NCI-H524 treated with DMSO at 0.1 percent for 48 hours (cell line): ENCODE measurements at places on chromosomes 7 and 10.

DNA sequence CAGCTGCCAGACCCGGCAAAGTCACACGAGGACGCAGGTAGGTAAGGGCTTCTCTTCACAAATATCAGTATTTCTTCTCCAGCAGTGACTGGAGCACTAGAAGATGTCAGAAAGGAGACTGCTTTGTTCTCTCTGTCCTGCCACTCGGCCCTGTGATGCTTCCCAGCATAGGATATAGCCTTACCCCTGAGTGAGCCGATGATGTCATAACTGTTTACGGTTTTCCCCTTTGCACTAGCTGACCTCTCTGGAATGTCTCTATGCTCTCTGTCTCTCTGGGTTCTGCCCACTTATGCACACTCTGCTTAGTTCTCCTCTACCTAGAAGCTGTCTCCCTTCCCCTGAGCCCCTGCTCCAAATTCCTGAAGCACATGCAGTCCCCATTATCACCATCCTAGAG is 167.5 kb upstream of the PODXL start:
- DNase-seq: no peak

DNA sequence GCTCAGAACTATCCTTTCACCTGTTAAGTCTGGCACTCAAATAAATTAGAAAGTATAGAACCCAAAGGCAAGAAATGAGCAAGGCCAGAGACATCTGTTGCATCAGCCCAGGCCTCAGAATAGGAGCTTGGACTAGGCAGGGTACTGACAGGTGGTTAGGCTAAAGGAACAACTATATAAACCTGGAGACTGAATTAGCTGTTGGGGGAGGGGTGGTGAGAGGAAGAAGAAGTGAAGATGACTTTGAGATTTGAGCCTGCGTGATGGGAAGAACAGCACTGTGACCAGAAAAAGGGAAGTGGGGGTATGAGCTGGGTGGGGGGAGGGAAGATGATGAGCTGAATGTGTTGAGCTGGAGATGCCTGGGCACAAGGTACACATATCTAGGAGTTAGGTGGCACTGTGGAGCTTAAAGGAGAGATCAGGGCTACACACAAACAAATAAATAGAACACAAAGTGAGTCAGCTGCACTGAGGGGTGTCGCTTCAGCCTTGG is 244.7 kb downstream of the PTEN start:
- no peak for DNase-seq

DNA sequence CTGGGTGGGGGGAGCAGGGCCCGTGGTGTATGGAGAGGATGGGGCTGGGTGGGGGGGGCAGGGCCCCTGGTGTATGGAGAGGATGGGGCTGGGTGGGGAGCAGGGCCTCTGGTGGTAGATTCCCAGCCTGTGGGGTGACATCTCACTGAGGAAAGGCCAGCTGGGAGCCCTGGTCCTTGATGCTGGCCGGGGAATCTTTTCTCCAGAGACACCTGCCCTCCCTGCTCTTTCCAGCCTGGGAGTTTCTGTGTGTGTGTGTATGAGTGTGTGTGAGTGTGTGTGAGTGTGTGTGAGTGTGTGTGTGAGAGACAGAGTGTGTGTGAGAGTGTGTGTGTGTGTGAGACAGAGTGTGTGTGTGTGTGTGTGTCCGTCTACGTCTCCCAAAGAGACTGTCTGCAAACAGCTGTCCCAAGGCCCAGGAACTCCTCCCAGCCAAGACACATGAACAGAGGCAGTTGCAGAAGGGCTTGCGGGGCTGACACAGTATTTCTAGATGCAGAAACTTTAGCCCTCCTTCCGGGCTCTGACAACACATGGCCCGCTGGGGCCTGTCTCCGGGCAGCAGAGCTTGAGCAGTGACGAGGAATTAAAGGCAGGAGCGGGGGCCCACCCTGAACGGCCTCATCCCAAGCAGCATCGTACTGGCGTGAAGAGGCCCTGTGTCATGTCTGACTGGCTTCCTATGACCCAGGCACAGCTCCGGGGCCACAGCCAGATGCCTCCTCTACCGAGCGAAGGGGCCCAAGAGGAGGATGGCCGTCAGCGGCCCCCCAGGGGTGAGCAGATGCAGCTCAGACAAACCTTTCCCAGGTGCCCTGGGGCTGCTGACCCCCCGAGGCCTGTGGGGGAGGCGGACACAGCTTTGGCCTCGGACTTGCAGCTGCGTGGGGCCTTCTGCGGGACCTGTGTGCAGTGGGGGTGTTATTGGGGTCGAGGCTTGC is 24.3 kb downstream of the FAM20C start:
- DNase-seq: no peak

- no peak for DNase-seq
Measured at GRCh38 chr7:130292682-130293257, at the start of gene CPA4. CPA4 (plus strand) TSS chr7:130293161; CDS start chr7:130293181, 20 bp downstream.

DNA sequence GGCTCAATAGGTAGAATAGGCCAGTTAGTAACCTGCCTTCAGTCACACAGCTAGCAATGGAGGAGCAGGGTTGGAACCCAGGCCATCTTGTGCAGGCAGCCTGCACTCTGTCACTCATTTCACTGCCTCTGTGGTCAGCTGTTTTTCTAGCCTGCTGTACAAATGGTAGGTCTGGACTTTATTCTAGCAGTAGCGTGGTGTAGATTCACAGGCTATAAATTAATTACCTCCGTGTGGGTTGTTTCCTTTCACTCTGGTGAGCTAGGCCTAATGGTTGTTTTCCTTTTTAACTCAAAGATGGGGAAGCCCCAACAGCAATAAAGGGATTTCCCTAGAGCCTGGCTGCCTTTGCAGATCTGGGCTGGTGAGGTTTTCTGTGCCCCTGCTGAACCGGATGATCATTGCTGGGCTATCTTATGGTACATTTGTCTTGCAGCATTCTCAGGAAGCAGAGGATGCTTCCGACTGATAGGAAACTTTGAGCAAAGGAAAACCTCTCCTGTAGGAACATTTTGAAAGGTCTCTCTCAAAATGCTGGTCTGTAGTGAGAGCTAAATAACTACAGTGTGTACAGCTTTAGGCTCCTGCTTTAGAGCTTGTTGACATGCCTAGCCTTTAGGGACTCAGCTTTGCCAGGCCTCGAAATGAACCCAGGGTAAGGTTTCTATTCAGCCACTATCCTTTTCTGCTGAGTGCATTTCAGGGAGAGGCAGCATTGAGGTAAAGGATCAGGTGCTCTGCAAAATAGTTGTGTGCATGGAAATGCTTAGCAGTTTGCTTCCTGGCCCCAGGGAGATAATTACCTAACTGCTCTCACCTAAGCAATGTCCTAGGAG is 157.4 kb downstream of the ST7 start:
- no peak for DNase-seq

GRCh38 chr7:47304727-47305719 is 276.9 kb downstream of the TNS3 start:
- no peak for DNase-seq

DNA sequence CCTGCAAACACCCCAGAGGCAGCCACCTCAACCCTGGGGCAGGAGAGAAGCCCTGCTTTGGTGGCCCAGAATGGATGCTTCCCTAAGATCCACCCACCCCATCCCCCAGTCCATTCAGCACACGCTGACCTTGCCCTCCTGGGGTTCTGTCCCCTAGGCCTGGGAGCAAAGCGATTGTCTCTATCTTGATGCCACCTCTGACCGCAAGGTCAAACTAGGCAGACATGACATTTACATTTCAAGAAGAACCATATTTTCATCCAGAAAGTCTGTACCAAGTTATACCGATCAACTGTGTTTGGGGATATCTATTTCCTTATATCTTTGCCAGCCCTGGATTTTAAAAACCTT is 23.0 kb downstream of the MAT1A start:
- no peak for DNase-seq

DNA sequence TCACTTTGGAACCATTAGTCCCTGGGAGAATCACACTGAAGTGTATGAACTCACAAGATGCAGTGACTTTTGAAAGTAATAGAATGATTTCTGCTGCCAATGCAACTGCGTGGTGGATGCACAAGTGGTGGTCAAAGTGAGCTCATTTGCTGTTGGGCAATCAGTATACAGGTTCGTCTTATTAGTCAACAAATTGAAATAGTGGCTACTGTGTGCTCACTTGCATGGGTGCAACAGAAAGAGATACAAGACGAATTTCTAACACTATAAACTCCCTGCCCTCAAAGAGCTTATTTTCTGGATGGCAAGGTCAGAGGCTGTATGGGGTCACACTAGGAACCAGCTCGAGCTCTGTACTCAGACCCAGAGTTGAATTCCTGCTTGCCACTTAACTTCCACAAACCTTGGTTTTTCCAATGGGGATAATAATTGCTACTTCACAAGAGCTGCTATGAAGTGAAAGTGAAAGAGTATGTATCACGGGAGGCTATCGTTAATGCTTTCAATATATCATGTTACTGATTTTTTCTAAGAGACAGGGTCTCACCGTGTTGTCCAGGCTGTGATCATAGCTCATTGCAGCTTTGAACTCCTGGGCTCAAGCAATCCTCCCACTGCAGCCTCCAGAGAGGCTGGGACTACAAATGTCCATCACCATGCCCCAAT is 8.3 kb upstream of the BCL7B start:
- no peak for DNase-seq

DNA sequence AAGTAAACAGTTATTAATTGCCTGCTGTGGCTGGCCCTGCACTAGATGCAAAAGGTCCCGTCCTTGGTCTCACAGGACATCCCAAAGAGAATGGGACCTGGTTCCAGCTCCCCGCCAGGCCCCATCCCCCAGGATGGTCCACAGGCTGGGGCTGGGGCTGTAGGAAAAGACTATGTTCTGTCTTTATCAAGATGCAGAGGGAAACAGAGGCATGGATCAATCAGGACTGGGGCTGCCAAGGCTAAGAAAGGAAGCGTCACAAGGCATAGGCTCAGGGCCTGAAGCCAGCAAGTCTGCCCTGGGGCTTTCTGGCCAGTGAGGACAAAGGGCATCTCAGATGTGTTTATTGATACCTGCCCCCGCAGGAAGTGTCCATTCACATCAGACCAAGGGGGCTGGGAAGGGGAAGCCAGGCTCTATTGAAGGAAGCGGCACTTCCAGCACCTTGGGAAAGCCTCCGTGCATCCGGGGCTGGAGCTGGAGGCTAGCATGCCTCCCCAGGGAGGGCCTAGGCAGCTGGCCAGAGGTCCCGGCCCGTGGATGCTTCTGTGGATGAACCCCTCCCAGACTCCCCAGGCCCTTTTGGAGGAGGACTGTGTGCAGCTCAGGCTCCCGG is 5.8 kb downstream of the VSIR start:
- no peak for DNase-seq

- DNase-seq: no peak
Measured at GRCh38 chr10:71823356-71823755, 27.7 kb downstream of the PSAP start.

GRCh38 chr7:157517782-157518513 is 181.1 kb downstream of the DNAJB6 start:
- no peak for DNase-seq

DNA sequence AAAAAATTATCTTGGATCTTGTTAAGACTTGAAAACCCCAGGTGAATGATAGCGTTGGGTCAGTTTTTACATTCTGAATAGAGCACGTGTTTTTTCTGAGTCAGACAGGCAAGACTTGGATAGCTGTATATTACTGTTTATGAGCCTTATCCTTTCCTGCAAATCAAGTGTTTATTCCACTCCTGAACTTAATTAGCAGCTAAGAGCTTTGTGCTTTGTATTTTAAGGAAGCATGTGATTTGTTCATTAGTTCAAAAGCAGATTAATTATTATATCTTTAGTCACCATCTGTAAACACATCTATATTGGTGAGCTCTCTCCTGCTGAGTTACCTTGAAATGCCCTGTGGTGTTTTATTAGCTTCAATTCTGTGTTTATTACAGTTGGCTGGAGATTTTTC is 98.6 kb upstream of the PRPS1L1 start:
- DNase-seq: no peak

DNA sequence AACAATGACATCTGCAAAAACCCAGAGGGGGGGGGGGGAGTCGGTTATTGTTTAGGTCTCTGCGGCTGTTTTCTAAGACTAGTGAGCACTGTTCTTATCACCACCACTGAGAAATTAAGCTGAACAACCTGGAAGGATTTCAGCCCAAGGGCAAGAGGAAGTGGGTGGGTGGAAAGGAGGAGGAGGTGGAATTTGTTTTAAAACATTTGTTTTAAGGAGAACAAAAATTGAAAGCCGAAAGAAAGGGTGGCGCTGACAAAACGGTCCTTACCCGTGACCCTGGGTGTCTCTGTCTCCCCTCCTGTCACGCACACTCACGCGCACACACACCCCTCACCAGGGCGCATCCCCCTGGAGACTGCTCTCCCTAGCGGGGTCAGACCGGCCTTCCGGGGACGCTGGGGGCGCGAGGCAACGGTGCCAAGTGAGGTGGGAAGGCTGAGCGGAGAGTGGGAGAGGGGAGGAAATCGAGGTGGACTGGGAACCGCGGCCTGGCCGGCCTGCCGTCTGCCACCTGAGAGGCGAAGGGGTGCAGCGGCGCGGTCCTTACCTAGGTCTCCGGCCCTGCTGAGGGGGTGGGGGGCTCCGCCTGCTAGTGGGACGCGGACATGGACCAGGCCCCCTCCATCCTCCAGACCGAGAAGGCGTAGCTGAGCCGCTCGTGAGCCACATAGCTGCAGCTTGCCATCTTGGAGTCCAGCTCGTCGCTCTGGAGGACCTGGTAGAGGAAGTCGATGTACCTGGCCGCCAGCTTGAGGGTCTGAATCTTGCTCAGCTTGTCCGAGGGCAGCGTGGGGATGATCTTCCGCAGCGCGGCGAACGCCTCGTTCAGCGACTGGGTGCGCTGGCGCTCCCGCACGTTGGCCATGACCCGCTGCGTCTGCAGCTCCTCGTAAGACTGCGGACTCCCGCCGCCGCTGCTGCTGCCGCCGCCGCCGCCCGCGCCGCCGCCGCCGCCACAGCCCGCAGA is 1.0 kb downstream of the TWIST1 start:
- DNase-seq: no peak

DNA sequence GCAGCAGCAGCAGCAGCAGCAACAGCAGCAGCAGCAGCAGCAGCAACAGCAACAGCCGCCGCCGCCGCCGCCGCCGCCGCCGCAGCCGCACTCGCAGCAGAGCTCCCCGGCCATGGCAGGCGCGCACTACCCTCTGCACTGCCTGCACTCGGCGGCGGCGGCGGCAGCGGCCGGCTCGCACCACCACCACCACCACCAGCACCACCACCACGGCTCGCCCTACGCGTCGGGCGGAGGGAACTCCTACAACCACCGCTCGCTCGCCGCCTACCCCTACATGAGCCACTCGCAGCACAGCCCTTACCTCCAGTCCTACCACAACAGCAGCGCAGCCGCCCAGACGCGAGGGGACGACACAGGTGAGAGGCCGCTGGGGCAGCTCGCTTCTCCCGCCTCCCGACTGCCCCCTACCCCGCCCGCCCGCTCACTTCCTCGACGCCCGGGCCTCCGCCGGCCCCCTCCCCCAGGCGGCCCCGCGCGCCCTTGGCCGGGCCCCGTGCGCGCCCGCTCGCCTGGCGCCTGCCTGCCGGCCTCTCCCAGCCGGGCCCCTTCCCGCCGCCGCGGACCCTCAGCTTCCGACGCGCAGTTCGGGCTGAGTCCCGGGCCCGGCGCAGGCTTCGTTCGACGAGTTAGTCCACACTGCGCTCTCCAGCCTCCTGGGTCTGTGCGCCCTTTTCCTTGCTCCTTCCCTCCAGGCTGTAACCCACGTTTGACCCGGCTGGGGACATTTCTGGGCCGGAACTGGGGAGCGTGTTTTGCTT is 882 bp downstream of the DLX6 start:
- DNase-seq: no peak

- DNase-seq: no peak
Measured at GRCh38 chr10:128860574-128860973, 606.5 kb upstream of the MGMT start.

GRCh38 chr7:123348690-123349089 is 148.9 kb upstream of the SLC13A1 start:
- no peak for DNase-seq

- DNase-seq: no peak
Measured at GRCh38 chr10:58651040-58651439, 138.4 kb downstream of the BICC1 start.
